ENCODE measurements at places on chromosomes 1 and 21.

DNA sequence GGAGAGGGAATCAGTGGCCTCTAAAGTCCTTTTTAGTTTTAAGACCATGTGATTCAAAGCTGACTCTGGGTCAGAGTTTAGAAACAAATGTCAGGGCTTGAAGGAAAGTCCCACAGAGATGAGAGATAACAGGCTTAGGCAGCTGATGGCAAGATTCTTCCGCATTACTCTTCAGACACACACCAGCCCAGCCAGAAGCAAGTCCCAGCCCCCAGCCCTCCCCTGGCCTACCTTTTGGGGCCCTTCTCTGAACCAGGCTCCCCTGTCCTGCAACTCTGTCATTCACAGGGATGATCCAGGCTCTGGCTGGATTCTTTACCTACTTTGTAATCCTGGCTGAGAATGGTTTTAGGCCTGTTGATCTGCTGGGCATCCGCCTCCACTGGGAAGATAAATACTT lies 13.1 kb upstream of the CASQ1 start:
- no peak for DNase-seq

- DNase-seq, result no peak
These were observed 159.9 kb downstream of the LRRIQ3 start for GRCh38 chr1:74038042-74038441.

- DNase-seq, result no peak
These were observed 11.0 kb downstream of the DMRTB1 start for GRCh38 chr1:53470155-53470554.

GRCh38 chr1:203663294-203663693 lies 36.7 kb downstream of the ATP2B4 start:
- DNase-seq, result no peak

DNA sequence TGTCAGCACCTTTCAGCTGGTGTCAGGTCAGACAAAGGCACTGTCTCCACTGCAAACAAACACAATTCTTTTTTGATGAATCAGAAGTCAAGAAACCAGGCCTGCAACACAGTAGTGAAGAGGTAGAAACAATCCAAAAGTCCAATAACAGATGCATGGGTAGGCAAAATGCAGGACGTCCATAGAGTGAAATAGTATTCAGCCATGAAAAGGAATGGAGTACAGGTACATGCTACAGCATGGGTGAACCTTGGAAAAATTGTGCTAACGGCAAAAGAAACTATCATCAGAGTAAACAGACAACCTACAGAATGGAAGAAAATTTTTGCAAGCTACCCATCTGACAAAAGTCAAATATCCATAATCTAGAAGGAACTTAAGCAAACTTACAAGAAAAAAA lies 26.2 kb upstream of the ZBTB21 start:
- DNase-seq, result no peak

DNA sequence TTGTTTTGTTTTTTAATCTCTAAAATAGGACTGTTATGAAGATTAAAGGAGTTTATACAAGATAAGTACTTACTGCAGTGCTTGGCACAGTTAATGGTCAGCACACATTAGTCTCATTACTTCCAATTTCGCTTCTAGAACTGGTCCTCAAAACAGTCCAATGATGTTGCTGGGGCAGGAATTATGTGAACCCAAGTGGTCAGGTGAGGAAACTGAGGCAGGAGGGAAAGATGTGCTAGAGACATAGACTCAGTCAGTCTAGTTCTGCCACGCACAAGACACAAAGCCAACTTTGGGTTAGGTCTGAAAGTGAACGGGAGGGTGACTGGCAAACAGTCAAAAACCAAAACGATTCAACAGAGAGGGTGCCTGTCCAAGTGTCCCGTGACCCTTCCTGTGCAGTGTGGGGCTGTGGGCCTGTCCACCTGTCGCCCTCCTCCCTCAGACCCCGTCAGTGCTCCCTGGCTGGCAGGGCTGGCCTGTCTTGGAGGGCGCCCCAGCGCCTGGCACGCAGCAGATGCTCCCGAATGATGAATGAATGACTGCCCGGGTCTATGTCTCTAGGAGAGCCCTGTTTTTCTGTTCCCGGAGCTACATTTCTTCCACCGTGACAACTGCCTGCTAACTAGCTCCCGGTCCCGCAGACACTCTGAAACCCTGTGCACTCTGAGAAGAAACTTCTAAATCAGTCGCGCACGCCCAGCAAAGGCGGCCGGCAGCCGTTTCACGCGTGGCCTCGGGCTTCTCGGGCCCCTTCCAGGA lies 2.4 kb downstream of the LRP8 start:
- peak; percentile 9 for DNase-seq

DNA sequence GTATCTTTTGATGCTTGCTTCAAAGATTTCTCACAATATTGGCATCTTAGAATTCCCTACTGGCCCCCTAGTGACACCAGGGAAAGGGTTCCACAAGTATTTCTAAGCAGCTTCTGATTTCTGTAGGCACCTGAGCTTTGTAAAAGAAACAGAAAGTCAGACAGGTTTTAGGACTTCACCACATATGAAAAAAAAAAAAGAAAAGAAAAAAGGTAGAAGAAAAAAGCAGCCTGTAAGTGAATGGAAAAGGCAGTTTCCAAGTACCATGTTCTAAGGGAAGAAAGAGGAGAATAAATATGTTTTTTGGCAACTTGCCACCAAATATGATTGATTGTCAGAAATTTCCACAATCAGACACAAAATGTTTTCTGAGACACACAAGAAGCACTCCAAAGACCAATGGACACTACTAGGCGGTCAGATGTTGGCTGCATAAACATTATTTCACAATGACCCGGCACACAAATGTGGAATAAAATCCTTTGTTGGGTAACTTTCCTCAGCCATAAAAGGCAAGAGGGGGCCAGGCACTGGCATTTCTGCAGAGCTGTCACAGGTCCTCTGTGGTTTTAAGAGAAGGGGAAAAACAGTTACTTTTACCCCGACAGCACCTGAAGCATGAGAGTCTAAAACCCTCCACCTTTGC lies 12.7 kb upstream of the CPLANE2 start:
- DNase-seq, result no peak

GRCh38 chr21:41691205-41692184 lies 75.4 kb downstream of the RIPK4 start:
- DNase-seq, result no peak

GRCh38 chr1:56223968-56224367 lies 355.4 kb downstream of the PLPP3 start:
- no peak for DNase-seq

GRCh38 chr21:36385233-36386030 lies at the start of gene CHAF1B:
Gene CHAF1B (plus strand): TSS chr21:36385392. CDS start chr21:36386137, 745 bp downstream.
- DNase-seq, result peak; percentile 93

DNA sequence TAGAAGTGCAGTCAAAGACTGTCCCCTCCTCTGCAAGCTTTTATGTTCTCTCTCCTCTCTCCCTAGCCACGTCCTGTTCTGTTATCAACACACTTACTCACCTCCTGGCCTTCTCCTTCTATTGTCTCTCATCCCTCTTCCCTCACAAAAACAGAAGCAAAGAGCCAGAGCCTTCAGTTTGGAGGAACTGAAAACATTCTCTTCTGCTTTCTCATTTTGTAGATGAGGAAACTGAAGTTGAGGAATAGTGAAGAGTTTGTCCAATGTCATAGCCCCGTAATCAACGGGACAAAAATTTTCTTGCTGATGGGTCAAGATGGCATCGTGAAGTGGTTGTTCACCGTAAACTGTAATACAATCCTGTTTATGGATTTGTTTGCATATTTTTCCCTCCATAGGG lies 1.9 kb downstream of the NLRP3 start:
- no peak for DNase-seq

GRCh38 chr1:220595179-220595578 lies 67.2 kb downstream of the MARK1 start:
- DNase-seq, result no peak

GRCh38 chr1:170267317-170267716 lies 121.6 kb downstream of the NTMT2 start:
- DNase-seq, result no peak

DNA sequence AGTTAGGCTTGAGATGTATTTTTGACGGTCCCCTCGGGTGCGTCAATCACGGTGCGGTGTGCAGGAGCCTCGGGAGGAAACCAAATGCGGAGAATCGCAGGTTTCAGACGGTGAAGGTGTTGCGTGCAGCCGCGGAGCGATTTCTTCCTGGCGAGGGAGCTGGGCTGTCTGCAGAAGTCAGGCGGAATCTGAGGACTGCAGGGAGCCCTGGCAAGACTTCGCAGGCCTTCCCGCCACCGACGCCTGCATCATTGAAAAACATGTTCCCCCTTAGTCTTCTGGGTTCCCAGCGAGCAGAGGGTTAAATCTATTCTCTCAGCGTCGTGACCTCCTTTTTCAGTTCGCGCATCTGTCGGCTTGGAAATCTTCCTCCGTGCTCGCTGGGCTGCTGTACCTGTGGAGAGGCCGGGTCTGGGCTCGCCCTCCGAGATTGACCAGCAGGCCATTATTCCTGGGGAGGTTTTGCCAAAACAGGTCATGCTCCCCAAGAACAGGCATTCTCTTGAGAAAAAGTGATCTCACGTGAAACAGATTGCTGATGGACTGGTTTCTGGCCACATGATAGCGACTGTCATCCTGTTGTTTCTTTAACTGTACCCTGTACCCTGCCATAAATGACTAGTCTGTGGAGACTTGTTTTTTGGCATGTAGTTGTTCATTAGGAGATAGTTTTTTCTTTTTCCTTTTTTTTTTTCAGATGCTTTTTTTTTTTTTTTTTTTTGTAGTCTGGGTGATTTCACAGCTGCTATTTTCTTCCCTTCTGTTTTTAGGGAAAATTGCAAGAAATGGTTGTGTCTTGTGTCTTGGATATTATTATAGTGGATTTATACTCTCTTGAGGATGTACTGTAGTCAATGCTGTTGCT lies 894 bp downstream of the EPB41 start:
- peak; percentile 43 for DNase-seq

DNA sequence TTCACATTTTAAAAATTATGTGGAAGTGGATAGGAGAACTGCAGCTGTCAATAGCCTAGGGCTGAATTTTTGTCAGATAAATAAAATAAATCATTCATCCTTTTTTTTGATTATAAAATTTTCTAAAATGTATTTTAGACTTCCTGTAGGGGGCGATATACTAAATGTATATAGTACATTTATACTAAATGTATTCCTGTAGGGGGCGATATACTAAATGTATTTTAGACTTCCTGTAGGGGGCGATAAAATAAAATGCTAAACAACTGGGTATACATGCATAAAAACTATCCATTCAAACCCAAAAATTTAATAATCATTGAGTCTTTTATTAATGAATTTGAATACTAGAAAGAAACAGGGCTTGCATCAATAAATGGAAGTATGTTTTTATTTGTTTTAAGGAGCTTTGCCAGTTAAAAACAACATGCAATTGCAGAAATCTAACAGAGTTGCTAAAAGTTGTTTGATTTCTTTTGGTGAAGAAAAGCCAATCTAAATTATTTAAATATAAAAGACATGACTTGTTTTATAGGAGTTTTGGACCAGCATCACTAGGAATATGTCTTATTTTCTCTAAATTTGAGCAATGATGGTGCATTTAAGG lies 31.4 kb downstream of the CLCA1 start:
- peak; percentile 84 for DNase-seq

GRCh38 chr21:43639470-43640353 lies 19.6 kb downstream of the HSF2BP start:
- DNase-seq, result no peak

DNA sequence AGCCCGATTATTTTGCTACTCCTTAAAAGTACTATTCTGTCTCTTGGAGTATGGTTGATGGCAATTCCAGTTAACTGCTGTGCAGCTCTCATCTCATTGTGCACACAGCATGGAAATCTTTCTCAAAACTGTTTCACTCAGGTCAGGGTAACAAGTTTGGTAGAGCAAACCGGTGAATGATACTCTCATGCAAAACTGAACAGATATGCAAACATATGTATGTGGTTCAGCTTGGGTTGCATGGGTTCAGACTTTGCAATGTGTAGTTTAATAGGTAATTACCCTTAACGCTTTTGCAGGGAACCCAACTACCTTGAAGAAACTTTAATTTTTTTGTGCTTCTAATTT lies 2.2 kb downstream of the GADD45A start:
- peak; percentile 19 for DNase-seq

- DNase-seq, result no peak
These were observed 8.6 kb downstream of the ZNF281 start for GRCh38 chr1:200401263-200401662.

DNA sequence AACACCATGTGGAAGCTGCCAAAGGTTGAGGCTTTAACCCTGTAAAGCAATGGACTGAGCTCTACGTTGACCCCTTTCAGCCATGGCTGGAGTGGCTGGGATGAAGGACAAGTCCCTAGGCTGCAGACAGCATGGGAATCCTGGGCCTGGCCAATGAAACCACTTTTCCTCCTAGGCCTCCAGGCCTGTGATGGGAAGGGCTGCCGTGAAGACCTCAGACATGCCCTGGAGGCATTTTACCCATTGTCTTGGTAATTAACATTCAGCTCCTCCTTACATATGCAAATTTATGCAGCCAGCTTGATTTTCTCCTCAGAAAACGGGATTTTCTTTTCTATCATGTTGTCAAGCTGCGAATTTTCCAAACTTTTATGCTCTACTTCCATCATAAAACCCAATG lies 214.5 kb downstream of the RGS7 start:
- no peak for DNase-seq

GRCh38 chr1:234619071-234619480 lies 9.1 kb upstream of the IRF2BP2 start:
- DNase-seq, result no peak

- DNase-seq, result no peak
These were observed 2.1 kb upstream of the DNMT3L start for GRCh38 chr21:44263768-44264167.

- DNase-seq, result no peak
These were observed 259.7 kb upstream of the NRIP1 start for GRCh38 chr21:15324542-15324941.

DNA sequence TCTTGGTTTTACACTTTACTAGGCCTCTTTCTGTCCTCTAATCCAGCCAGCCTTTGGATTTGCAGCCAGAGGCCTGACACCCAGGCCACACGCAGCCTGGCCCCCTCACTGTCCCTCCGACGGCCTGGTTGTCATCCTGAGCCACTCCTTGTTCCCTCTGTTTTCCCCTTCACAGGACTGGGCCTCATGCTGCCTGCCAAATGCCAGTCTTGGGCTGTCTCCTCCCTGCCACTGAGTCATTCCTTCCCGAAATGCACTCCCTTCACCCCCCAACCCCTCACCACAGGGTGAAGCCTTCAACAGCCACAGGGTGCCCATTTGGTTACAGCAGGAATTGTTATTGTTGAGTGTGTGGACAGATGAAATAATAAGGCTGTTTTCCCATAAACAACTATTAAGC lies 21.3 kb downstream of the ACOT11 start:
- DNase-seq, result no peak

- no peak for DNase-seq
These were observed 121.9 kb downstream of the KCNK1 start for GRCh38 chr1:233735847-233736246.

DNA sequence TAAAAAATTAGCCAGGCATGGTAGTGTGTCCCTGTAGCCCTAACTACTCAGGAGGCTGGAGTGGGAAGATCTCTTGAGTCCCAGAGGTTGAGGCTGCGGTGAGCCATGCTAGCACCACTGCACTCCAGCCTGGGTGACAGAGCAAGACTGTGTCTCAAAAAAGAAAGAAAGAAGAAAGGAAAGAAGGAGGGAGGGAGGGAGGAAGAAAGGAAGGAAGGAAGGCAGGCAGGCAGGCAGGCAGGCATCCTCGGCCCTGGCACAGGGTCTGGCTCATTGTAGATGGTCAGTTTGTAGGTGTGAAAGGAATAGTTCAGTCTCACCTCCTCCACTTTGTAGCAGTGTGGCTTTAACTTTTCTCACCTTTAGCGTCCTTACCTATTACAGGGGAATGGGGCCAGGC lies 25.0 kb downstream of the NAV1 start:
- no peak for DNase-seq

Data from MM.1S (cell line).